Left renal pelvis (tissue), 4 donors: ENCODE measurements at places on chromosomes 6 and 20.

DNA sequence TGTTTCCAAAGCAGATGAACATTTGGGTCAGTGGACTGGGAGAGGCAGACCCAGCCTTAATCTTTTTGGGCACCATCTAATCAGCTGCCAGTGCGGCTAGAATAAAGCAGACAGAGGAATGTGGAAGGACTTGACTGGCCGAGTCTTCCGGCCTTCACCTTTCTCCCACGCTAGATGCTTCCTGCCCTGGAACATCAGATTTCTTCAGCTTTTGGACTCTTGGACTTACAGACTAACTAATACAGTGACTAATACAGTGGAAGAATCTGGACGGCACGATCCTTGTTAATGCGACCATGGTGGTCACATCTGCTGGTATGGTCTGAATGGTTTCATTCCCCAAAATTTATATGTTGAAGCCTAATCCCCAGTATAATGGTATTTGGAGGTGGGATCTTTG is 122.6 kb upstream of the NXT1 start:
- DNase-seq, result no peak

GRCh38 chr20:1964061-1964460 is 29.8 kb downstream of the PDYN start:
- no peak for DNase-seq

- DNase-seq, result no peak
Measured at GRCh38 chr6:51094271-51094670, 275.6 kb downstream of the TFAP2B start.

DNA sequence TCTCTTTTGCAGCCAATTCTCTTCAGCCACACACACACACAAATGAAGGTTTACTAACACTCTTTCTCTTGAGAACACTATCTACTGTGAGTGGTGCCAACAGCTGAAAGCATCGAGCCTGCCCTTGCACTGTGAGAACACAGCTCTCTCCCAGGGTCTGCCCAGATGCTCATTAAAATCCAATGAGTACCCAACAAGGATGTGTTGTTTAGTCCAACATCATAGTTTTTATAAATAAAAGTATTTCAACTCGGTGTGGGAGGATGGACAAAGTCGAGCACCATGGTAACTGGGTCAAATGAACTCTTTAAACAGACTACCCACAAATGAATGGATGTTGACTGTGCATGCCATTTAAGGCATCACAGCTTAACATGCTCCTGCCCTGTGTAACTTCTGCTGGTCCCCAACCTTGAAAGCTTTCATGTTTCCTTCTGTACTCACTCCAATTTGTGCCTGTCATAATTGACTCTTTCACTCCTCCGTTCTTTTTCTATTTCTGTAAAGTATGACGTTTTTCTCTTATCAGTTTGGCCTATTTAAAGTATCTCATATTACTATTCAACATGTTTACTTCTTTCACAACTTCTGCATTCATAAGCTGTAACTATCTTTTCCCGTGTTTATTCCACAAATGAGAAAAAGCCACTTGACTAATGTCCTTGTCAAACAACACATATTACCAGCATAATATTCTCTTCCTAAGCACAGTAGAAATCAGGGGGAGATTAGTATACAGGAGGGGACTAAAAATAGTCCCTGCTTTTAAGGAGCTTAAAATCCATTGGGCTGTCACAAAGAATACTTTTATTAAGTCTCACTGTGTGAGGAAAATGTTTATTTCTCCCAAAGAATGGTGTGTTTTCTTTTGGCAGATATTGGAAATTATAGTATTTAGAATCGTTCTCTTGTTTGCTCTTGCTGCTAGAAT is 215.4 kb downstream of the RFPL4B start:
- DNase-seq, result no peak

DNA sequence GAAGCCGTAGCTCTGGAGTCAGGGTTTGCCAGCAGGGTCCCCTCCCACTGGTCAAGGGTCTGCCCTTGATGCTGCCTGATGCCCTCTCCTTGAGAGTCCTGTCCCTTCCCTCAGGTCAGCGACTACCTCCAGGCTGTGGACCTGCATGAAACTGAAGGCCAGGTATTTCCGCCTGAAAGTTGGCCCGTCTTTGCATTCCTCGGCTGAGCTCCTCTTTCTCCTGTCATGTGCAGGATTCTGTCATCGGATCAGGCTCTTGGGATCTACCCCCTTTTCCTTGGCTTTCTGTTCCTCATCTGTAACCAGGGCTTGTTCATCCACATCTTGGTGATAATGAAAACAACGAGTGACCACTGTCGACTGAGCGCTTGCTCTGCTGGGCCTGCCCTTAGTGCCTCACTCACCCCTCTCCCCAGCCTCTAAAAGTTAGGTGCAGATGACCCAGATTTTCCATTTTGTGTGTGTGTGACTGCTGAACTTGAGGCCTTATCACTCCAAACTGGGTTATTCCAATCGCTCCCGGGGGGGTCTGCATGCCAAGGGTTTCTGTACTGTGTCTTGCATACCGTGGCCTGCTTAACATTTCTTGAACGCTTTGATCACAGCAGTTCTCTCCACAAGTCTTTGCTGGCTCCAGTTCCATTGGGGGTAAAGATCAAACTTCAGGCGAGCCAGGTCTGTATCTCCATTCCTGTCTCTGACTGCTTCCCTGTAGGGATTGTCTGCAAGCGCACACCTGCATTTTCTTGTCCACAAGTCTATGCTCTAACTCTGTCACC is 81.6 kb downstream of the DTD1 start:
- no peak for DNase-seq

GRCh38 chr20:1775117-1775516 is 117.5 kb upstream of the SIRPG start:
- no peak for DNase-seq

- DNase-seq, result no peak
Measured at GRCh38 chr20:17500826-17501225, 30.4 kb downstream of the BFSP1 start.

DNA sequence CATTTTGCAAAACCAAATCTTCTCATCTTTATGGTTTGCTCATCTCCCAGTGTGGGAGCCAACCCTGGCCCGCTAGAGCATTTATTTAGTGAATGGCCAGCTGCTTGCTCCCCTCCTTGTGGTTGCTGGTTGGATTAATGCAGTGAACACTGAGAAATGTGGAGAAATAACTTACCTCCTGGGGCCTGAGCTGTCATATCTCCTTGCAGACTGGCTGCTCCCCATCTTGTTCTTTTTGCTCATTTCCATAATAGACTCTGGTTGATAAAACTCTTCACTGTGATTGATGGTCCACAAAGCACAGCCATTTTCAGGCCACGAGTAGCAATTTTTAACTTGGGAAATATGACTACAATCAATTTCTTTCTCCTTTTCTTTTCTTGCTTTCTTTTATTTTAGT is 1078.5 kb upstream of the FLRT3 start:
- DNase-seq, result no peak

GRCh38 chr20:48921883-48922820 is 641 bp downstream of the ARFGEF2 start:
- no peak for DNase-seq

- no peak for DNase-seq
Measured at GRCh38 chr20:11652128-11652527, 265.6 kb upstream of the BTBD3 start.

- DNase-seq, result no peak
Measured at GRCh38 chr6:38452816-38453660, 186.7 kb downstream of the BTBD9 start.

DNA sequence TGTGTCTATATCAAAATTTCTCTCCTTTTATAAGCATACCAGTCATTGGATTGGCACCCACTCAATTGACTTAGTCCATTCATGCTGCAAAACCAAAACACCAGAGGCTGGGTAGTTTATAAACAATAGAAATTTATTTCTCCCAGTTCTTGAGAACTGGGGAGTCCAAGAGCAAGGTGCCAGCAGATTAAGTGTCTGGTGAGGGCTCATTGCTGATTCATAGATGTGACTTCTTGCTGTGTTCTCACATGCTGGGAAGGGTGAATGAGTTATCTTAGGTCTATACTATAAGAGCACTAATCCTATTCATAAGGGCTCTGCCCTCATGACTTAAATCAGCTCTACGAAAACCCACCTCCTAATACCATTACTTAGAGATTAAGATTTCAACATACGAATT is 501.4 kb downstream of the EPM2A start:
- DNase-seq, result no peak

- DNase-seq, result no peak
Measured at GRCh38 chr6:45000833-45001232, 327.3 kb upstream of the RUNX2 start.

DNA sequence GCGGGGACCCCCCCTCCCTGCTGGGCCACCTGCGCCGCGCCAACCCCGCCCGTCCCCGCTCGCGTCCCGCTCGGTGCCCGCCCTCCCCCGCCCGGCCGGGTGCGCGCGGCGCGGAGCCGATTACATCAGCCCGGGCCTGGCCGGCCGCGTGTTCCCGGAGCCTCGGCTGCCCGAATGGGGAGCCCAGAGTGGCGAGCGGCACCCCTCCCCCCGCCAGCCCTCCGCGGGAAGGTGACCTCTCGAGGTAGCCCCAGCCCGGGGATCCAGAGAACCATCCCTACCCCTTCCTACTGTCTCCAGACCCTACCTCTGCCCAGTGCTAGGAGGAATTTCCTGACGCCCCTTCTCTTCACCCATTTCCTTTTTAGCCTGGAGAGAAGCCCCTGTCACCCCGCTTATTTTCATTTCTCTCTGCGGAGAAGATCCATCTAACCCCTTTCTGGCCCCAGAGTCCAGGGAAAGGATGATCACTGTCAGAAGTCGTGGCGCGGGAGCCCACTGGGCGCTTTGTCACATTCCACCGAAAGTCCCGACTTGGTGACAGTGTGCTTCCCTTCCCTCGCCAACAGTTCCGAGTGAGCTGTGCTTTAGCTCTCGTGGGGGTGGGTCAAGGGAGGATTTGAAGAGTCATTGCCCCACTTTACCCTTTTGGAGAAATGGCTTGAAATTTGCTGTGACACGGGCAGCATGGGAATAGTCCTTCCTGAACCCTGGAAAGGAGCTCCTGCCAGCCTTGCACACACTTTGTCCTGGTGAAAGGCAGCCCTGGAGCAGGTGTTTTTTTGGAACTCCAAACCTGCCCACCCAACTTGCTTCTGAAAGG is 2.1 kb downstream of the VEGFA start:
- no peak for DNase-seq

DNA sequence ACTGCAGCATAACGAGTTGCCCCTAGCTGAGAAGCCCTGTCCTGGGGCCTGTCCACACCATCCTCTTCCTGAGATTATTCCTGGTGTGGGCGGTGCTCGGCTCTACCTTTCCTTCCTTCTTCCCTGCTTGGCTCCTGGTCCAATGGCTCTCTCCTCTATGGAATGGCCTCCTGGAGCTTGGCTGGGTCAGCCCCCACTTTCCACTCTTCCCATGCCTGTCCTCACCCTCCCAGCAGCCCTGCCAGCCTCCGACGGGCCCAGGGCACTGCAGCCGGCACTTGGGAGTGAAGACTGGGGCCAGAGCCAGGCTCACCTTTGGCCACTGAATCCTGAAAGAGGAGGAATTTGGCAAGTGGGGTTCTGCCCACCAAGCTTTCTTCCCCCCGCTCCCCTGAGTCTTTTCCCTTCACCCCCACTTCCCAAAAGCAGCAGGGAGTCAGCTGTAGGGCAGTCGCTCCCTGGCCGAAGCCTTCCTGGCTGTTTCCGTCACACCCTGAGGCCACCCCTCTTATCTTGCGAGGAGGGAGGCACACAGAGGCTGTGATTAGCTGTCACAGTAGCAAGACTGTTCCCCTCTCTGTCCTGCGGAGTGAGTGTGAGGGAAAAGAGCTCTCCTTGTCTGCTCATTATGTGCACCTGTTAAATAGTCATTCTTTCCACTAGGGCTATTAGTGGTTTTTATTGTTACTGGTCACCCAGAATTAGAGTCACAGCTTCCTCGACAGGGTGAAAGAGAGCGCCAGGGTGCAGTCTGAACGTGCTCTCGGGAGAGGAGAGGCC is 6.3 kb upstream of the CDSN start:
- no peak for DNase-seq

DNA sequence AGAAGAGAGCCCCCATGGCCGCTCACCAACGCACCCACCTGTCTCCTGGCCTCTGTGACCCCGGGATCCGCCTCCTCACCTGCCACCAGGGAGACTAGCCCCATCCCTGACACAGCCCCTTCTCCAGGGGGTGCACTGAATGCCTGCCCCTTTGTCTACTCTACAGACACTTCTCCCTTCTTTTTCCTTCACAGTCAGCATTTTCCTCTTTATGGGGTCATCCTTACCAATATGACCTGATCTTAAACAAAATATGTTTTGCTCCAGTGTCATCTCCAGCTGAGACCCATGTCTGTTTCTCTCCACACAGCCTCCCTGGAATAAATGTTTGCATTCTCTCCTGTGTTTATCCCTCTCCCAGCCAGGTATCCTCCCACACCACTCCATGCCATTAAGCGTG is 14.6 kb upstream of the CCR6 start:
- no peak for DNase-seq

DNA sequence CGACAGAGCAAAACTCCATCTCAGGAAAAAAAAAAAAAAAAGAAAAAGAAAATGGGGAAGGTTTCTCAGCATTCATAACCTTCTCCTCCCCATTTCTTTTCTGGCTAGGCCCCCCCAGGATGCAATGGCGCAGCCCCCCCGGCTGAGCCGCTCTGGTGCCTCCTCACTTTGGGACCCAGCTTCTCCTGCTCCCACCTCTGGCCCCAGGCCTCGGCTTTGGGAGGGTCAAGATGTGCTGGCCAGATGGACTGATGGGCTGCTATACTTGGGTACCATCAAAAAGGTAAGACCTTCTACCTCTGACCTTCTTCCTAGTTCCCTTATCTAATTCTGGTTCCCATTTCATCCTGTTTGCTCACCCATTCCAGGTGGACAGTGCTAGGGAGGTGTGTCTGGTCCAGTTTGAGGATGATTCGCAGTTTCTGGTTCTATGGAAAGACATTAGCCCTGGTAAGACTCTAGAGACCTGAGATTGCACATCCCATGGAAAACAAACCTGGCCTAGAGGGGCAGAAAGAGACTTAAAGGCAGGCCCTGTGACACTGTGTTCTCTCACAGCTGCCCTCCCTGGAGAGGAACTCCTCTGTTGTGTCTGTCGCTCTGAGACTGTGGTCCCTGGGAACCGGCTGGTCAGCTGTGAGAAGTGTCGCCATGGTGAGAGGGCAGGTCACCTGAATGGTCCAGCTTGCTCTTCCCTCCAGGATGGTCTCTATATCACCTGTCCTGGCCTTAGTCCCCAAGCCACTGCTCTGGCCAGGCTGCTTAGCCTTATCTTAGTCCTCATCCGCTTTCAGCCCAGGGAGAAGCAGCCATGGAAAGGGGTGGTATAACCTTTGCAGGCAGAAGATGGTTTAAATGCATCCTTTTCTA is 1.6 kb downstream of the PHF1 start:
- no peak for DNase-seq

DNA sequence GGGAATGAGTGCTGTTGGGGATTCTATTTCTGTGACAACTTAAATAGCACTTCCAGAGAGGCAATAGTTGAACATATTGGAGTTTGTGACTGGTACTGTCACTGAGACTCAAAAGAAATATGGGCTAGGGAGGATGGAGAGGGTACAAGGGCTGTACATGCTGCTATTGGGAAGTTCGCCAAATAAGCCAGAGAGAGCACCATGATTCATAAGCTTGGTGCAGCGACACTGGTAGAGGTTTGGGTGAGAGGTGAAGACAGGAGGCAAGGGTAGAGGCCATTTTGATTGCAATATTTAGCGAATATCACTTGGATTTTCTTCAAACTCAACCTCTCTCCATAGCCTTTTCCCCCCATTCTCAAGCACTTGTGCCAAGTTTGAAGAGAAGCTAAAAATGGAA is 214.3 kb downstream of the OGFRL1 start:
- DNase-seq, result no peak
